ENCODE measurements at places on chromosomes 1 and 21. TPM values are rescaled to one million over a fixed set of nuclear protein-coding genes. Genes with fewer than 3 reads are reported as not detected.

DNA sequence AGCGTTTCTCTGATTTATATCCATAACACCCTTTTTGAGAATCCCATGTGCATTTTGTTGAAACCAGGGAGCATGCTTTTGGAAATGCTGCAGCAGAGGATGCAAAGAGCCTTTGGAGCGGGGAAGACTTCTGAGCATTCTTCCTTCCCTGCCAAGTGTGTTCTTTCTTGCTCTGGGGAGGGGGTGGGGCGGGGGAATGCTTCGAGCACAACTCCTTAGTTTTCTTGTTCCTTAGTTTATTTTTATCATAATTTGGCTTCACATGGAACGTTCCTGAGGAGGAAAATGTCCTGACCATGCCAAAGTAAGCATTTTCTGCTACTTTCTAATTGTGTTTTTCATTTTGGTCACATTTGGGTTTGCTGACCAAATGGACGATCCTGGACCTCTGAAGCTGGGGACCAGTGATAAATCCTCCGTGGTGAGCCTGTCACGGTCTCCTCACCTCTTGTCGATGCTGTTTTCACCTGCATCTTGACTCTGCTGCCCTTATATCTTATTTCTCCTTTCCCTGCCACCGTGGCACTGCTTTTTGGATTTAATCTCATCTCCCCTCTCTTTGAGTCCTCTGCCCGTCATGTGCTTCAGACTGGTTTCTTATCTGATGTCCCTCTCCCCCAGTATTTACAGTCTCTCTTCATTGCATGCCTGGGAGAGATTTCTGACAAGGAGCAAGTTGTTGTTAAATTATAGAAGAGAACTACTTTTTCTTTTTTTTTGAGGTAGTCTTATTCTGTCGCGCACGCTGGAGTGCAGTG is 2.4 kb downstream of the CTPS1 start:
- no peak for DNase-seq

DNA sequence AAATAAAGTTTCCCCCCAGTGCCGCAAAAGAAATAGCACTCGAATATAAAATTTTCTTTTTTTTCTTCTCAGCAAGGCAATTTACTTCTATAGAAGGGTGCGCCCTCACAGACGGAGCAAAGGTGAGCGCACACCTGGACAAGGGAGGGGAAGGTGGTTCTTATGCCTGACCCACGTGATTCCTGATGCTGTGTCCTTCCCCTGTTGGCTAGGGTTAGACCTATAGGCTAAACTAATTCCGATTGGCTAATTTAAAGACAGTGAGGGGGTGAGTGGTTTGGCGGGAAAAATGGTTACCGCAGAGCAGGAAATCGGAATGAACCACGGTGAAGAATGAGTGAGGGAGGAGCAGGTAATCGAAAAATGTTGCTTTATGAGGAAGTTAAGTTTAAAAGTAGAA is 607 bp upstream of the FAAH start:
- DNase-seq: no peak

Gene MPZ
- 1.5 TPM for total RNA-seq

Gene S100A8
- total RNA-seq: 71.3 TPM

Gene SLC16A4
- 2.3 TPM for total RNA-seq

Gene TNFSF4
- 0.22 TPM for total RNA-seq

DNA sequence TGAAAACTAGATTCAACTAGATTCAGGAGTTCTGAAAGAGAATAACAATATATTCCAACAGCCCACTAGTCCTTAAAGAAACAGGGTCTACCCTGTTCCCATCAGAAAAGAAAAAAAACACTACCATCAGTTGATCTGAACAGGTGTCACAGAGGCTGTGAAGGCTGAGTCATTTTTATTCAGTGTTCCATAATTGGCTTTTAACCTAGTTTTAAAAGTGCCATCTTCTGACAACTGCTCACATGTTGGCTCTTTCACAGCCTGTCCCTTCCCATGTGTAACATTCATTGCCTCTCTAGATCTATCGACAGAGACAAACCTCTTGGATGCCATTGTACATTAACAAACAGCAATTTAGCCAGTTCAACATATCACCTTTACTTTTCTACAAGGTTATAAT is 243.7 kb downstream of the TBX15 start:
- no peak for DNase-seq

DNA sequence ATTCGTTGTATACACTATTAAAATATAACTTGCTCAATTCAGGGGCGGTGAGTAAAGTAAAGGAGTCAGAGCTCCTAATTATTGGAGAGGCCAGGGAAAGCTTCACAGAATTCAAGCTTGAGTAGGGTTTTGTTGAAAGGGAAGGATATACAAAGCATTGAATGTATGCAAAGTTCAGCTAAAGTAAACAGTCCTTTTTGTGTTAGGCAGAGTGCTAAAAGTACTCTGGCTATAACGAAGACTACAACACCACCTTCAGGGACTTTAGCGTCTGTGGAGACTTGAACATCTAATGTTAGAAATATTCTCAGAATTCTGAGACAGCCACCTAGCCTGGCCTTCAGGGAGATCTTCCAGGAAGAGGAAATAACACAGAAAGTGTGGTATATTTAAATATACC is 1.1 kb downstream of the FALEC start:
- DNase-seq: no peak

Gene LHX4
- total RNA-seq: 0.03 TPM

All from cardiac septum (tissue), 1 donor.